ENCODE measurements at places on chromosomes 16 and 17.

DNA sequence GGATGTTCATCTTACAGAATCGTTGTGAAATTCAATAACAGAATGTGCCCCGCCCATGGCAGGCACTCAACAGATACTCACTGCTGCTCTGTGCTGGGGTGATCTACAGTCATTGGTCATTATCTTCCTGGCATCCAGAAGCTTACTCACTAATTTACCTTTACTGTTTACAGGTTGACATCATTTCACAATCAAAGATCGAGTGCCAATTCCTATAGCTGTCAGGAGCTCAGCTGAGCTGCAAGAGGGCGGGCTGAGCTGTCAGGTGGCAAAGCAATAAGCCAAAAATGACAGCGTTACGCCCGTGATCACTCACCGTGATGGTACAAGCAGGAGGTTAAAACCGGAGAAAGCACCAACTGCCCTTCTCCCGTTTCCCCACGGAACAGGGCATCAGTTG lies 51.2 kb downstream of the LITAF start:
- no peak for DNase-seq

GRCh38 chr17:78724999-78725398 lies 57.1 kb downstream of the CYTH1 start:
- no peak for DNase-seq

- DNase-seq: no peak
Observed at GRCh38 chr17:82367724-82368524, 3.6 kb upstream of the UTS2R start.

GRCh38 chr17:72460711-72461110 lies 339.9 kb downstream of the SOX9 start:
- DNase-seq: no peak

- DNase-seq: no peak
Observed at GRCh38 chr17:63930951-63931575, 1.1 kb downstream of the CD79B start.

GRCh38 chr16:21164521-21165168 lies 6.2 kb downstream of the LDAF1 start:
- DNase-seq: no peak

- DNase-seq: no peak
Observed at GRCh38 chr16:17098685-17099084, 372.1 kb downstream of the XYLT1 start.

- no peak for DNase-seq
Observed at GRCh38 chr17:55410722-55411462, 10.7 kb downstream of the MMD start.

DNA sequence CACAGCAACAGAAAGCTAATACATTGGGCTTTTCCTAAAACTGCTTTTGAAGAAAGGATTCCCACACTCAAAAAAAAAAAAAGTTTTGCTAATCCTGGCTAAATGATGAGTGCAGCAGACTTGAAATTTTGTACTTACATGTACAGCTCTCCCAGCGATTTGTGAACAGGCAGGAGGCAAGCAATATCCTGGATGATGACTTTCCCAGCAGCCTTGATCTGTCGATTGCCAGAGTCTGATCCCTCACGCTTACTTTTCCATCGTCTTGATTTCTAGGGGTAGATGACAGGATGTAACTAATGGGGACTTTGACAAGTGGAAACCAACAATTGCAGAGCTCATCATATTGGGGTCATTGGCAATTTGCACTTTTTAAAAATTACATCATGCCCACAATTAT lies 91.4 kb downstream of the WDR59 start:
- DNase-seq: no peak

All from stimulated activated CD4-positive, alpha-beta T cell treated with anti-CD3 and anti-CD28 coated beads, TNF-alpha, amount 100 ng/mL, for 48 hours (primary cell).